Iris pigment epithelial cell (primary cell): ENCODE measurements at places on chromosomes 3 and 15.

GRCh38 chr3:170278627-170279026, 56.4 kb downstream of the PRKCI start:
- DNase-seq = no peak

GRCh38 chr3:137110392-137110996, 152.7 kb downstream of the IL20RB start:
- peak; percentile 44 for DNase-seq

- peak; percentile 37 for DNase-seq
These were observed 969.6 kb upstream of the ALCAM start for GRCh38 chr3:104396974-104397669.

- DNase-seq = peak; percentile 97
These were observed 6.6 kb upstream of the KBTBD8 start for GRCh38 chr3:66991459-66991858.

DNA sequence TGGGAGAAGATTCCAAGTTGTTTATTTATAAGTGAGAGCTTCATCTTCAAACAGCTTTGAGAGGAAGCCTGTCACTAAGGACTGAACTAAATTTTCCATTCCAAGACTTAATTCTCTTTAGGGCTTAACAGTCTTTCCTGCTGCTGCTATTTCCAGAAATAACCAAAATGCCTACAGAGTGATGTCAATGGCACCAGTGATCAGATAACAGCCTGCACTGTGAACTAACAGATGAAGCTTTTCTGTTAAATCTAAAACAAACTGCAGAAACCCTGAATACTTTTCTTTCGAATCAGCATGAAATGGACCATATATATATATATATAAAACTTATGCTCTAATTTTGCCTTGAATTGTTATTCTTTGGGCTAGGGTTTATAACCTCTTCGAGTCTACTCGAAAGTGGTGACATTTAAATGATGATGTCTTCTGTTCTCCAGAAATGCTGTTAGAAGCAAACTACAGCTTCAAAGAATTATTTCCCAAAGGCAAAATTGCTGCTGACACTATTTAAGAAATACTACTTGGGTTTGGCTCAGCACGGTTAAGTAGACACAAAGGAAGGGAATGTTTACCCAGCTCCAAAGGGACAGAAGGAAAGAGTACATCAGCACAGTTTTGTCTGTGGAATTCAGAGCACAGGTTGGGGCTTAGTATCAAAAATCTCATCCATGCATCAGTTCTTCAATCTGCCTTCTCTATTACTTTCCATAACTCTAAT, 238.5 kb upstream of the LRRN1 start:
- DNase-seq = peak; percentile 37

- DNase-seq = no peak
These were observed 232.4 kb downstream of the NFKBIZ start for GRCh38 chr3:102081572-102082289.

GRCh38 chr3:21955406-21955805, 204.4 kb upstream of the ZNF385D start:
- no peak for DNase-seq

- DNase-seq = no peak
These were observed 61.0 kb downstream of the ABTB1 start for GRCh38 chr3:127733781-127734180.

DNA sequence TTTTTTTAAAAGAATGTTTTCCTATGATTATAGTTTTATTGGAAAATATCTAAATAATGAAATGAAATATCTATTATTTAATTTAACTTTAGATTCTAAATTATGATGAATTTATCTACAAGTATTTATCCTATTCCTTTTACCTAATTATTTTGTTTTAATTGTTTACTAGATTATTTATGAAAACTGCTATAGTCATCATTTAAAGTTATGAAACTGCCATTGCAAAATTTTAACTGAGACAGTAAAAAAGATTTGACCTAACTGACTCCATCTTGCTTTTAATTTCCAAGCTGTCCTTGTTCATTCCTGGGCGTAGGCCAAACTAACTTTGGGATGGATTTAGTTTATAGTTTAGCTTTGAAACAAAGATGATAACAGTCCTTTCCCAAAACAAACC, 25.9 kb upstream of the FAM3D start:
- no peak for DNase-seq

DNA sequence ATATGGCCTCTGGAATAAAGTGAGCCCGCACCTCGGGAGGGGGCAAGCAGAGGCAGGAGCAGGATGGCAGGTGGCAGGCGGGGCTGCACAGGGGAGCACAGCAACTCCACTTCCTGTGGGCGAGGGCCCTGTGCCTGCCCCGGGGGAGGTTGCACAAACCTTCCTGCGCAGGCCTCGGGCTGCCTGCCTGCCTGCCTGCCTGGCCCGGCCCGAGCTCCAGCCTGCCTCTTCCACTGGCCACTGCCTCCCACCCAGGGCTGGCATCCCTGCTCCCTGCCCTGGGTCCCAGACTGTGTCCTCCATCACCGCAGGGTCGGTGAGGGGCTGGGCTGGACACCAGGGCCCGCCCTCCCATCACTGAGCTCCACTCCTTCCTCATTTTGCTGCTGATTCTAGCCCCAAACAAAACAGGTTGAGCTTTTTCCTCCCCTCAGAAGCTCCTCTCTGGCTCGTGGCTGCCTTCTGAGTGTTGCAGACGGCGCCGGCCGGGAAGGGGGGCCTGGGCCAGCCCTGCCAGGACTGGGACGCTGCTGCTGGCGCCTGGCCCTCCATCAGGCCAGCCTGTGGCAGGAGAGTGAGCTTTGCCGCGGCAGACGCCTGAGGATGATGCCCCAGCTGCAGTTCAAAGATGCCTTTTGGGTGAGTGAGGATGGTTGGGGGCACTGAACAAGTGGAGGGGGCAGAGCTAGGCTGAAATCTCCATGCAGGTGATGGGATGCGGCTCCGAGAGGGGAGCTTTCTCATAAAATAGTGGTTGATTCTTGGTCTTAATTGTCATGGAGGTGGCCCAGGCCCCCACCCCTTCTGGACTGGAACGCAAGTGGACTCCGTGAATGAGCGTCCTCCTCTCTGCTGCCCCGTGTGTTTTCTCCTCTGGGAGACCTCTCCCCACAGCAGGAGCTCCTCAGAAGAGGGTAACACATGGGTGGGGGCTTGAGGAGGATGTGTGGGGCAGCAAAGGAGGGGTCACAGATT, at the start of gene PSTPIP1:
Gene PSTPIP1, plus strand, starts transcription at position 156 of the 975 bp plus-strand sequence. Its CDS starts 448 bp downstream, at position 604.
- no peak for DNase-seq

- DNase-seq = no peak
These were observed 345.0 kb downstream of the GRM7 start for GRCh38 chr3:7205962-7206361.

DNA sequence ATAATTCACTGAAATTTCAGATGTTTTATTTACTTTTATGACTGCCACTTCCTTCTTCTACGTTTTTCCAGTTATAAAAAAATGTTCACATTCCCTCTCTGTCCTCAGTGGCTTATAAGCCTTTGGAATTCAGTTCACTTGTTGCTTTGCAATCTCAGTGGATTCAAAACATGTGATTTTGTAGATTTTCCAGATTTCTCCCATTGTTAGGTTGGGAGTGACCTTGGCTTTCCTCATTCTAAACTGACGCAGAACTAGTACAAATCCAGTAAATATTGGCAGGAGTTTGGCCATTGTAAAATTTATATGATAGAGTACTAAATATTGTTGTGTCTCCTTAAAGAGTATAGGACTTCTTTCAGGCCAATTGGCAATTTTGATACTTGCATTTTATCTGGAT, 812.3 kb upstream of the ROBO1 start:
- DNase-seq = no peak

GRCh38 chr3:13866041-13866965, 13.6 kb downstream of the WNT7A start:
- DNase-seq = no peak

- peak; percentile 94 for DNase-seq
These were observed at the start of gene ZBTB38 for GRCh38 chr3:141368062-141368924. TSS of gene ZBTB38 (plus strand) at chr3:141368504. CDS start at chr3:141442389, 73,885 bp downstream.

GRCh38 chr3:73525591-73525990, 99.2 kb downstream of the PDZRN3 start:
- no peak for DNase-seq

- DNase-seq = no peak
These were observed 71.9 kb downstream of the FOXB1 start for GRCh38 chr15:60076045-60076444.

DNA sequence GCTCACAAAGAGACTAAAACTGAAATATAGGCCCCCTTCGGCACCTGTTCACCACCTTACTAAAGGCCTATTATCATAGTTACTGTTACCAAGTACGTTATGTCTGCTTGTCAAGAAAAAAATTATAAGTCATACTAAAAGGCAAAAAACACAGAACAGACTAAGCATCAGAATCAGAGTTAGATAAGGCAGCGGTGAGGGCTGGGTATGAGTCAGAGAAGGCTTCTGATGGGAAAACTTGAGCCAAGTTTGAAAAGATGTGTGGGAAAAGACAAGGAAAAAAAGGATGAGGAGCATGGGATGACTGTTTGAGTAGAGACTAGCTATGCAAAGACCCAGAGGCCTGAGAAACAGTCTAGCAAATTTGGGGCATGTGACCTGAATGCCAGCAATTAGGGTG, 387.2 kb upstream of the SGO1 start:
- peak; percentile 55 for DNase-seq

- DNase-seq = no peak
These were observed 21.8 kb upstream of the NOX5 start for GRCh38 chr15:68992696-68993095.

- no peak for DNase-seq
These were observed 38.8 kb downstream of the TYRO3 start for GRCh38 chr15:41597787-41598186.

GRCh38 chr3:62415312-62415801, 42.0 kb upstream of the FEZF2 start:
- DNase-seq = no peak

DNA sequence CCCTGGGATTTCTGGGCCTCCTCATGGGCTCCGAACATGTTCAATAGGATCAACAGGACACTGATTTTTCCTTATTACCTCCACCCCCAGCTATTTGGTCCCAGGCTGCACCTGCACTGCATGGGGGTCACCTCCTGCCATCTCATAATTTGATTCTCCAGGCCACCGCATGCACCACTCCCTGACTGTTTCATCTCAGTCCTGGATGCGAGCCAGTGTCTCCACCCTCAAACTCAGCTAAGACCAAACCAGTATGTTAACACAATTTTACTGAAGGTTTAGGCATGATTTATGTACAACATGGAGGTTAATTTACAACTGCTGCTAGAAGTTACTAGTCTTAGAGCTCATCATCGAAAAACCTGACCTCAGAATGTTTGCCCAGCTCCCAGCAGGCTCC, 249.5 kb downstream of the UACA start:
- no peak for DNase-seq

DNA sequence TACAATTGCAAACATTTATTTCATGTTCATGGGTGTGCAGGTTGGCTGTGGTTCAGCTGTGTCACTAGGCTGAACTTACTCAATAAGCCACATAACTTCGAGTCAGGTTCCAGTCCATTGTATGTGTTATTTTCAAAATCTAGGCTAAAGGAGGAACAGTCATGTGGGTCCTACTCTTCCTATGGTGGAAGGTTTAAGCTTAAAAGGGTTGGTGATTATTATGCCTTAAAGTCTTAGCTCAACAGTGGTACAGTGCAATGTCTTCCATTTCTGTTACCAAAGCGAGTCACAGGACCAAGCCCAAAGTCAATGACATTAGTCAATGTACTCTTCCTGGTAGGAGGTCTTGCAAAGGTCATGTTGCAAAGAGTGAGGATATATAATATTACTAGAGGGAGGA, 78.2 kb downstream of the ATG7 start:
- peak; percentile 53 for DNase-seq

- no peak for DNase-seq
These were observed 65.5 kb downstream of the ADCY5 start for GRCh38 chr3:123383091-123384053.

- peak; percentile 74 for DNase-seq
These were observed 16.5 kb downstream of the GORASP1 start for GRCh38 chr3:39090922-39091321.

- DNase-seq = no peak
These were observed 2.3 kb upstream of the TLE3 start for GRCh38 chr15:70099967-70100473.

- no peak for DNase-seq
These were observed 3.7 kb downstream of the TMEM42 start for GRCh38 chr3:44865272-44866035.

DNA sequence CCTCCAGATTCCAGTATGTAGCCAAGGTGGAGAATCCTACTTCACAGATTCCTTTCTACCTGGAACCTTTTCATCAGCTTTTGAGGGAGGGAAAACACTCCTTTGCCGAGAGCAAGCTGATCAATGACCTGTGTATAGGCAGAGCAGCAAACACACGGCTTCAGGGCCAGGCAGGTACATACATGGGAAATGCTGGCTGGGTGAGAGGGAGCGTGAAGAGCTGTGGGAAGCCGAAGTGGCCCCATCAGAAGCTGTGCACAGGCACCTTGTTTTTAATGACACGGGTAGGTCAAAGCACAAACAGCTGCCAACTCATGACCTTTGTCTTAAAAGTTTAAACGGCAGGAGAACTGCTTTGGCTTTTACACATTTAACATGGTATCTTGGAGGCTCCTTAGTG, 25.3 kb downstream of the STARD5 start:
- no peak for DNase-seq

- DNase-seq = no peak
These were observed 511.3 kb downstream of the EDEM1 start for GRCh38 chr3:5698851-5699250.

DNA sequence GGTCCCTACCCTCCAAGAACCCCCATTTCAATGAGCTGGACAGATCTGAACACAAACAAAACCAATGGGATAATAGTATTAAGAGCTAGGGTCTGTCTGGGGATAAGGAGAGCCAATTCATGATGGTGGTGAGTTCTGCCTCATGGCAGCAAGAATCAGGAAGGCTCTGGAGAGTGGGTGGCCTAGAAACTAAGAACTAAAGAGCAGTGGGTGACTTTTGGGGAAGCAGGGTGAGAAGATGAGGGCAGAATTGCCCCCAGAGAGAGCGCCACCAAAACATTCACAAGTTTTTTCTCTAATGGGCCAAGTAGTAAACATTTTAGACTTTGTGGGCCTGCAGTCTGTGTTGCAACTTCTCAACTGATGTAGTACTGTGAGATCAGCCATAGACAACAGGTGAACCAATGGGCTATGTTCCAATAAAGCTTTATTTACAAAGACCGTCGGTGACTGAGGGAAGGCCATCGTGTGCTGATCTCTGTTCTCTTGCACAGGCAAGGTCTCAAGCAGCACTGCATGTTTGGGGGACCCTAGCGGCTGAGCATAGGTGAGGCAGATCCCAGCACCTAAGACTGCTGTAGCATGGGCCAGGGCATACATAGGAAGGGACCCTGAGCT, 225.5 kb upstream of the ST8SIA2 start:
- DNase-seq = no peak

DNA sequence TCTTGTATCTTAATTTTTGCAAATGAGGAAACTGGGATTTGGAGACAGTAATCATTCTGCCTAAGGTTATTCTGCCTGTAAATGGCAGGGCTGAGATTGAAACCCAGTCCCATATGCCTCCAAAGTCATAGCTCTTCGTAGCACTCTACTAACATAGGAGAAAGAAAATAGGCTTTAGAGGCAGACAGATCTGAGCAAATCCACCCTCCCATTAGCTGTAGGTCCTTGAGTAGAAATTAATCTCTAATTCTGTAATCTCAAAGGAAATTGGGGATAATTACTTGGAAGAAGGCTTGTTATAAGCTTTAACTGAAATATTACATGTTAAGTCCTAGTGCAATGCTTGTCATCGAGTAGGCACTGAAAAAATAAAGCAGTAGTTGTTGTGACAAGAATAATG, 252.1 kb upstream of the PEX5L start:
- no peak for DNase-seq

GRCh38 chr3:53501178-53501577, 6.8 kb downstream of the CACNA1D start:
- DNase-seq = no peak
